ENCODE measurements at places on chromosomes 2 and 18.

- DNase-seq: no peak
Measured at GRCh38 chr2:10378189-10378588, 69.9 kb downstream of the ODC1 start.

- no peak for DNase-seq
Measured at GRCh38 chr2:174247474-174248186, 702 bp downstream of the OLA1 start.

- no peak for DNase-seq
Measured at GRCh38 chr18:33700513-33700976, 122.5 kb downstream of the ASXL3 start.

- no peak for DNase-seq
Measured at GRCh38 chr18:10937743-10938640, 211.4 kb downstream of the PIEZO2 start.

GRCh38 chr2:70043252-70043875 is 43.9 kb upstream of the PCBP1 start:
- no peak for DNase-seq

DNA sequence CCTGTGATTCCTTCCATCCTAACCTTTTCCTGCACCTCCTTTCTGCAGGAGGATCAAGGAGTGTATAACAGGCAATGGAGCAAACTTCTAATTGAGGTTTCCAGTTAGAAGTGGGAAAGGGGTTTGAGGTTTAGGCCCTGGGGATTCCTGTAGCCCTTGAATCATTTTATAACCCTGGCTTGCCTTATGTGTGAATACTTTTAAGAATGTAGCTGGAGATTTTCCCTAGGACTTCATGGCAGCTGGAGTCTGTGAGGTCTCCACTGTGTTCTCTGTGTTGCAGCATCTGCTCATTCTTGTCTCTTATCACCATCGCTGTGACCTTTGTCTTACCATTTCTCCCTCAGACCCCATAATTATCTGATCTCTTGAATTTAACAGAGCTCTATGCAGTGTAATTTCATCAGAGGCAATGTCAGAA is 370.2 kb upstream of the SLC14A2 start:
- DNase-seq: no peak

GRCh38 chr2:201357221-201357620 is at the start of gene FLACC1:
Gene FLACC1 (minus strand): TSS chr2:201357345. CDS start chr2:201351404, 5,941 bp downstream.
- DNase-seq: no peak

DNA sequence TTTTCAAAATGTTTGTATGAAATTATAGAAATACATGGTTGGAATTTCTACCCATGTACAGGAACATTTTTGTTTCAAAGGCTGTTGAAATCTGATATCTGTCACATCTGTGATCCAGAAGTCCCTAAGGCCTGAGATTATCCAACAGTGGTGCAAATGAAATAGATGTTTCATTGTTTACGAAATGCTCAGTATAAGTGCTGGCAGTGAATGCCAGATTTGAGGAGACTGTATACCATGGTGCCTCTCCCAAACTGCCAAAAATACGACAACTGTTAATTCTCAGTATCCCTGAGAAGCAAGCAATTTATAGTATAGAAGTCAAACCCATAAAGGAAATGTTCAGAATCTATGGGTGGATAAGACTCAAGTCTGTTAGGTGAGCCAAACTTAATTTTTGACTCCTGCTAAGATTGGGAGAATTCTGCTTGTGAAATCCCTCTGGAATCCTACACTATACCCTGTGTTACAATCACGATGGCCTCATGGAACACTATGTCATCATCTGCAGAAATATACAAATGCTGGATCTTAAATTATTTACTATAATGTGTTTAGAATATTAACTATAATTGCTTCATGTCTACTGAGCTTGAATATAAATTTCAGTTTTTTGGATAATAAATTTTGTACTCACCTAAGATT is 71.2 kb upstream of the DOCK10 start:
- no peak for DNase-seq

- no peak for DNase-seq
Measured at GRCh38 chr2:63734510-63734909, 107.2 kb upstream of the UGP2 start.
